ENCODE measurements at places on chromosomes 11 and 22. TPM values are rescaled to one million over a fixed set of nuclear protein-coding genes. Genes with fewer than 3 reads are reported as not detected.

Gene OR52I1
- not detected for total RNA-seq

Gene TSGA10IP
- total RNA-seq = not detected

Gene PRDM11
- 16.9 TPM for total RNA-seq

DNA sequence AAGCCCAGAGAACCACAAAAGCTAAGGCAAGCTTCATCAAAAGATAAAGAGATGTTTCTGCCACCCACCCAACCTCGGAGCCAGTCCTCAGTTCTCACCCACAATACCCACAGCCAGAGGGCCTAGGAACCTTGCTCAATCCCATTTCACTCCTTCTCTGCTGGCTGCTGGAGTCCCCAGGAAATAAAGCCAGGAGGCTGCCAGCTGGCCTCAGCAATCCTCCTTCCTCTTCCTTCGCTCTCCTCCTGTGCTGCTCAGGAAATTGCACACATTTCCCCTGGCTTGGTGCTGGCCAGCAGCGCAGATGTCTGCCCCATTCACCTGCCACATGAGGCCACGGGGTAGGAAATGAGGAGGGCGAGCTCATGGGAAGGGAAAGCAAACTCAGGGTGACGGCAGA lies 91.8 kb upstream of the LDLRAD3 start:
- H3K4me1 ChIP-seq = no peaks in the 10 kb centered on the region
- H3K4me3 ChIP-seq = no peak overlapping the region
- no peaks in the 10 kb centered on the region for H3K27me3 ChIP-seq
- no peak for DNase-seq
- no peaks in the 10 kb centered on the region for H3K36me3 ChIP-seq

DNA sequence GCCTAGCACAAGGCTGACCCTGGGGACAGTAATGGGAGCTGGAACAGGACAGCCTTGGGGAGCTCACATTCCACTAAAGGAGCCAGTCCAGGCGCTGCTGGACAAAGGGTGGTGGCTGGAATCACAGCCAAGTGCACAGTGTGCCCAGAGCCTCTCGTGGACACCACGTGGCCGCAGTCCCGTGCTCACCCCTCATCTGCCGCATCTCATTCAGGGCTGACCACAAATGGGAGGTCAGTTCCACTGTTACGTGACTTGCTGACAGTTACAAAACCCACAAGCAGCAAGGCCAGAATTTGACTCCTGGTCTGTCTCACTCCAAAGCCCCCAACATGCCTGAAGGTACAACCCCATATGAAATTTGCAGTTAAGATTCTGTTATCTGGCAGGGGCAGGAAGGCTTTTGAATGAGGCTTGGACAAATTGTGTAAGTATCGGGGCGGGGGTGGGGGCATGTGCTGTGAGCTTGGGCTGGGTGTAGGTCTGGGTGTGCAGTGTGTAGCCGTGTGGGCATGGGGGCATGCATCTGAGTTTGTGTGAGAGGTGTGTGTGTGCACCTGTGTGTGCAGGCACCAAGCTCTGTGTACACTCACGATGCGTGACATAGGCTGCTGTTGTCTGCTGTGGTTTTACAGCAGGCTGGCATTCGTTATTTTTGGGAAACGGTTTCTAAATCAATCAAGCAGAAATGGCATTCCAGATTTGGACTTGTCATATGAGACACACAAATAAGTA lies 301.7 kb downstream of the BRD1 start:
- H3K4me1 ChIP-seq = no peaks in the 10 kb centered on the region
- H3K27me3 ChIP-seq = no peaks in the 10 kb centered on the region
- no peaks in the 10 kb centered on the region for H3K36me3 ChIP-seq

- H3K4me1 ChIP-seq = no peaks in the 10 kb centered on the region
- no peak overlapping the region for H3K4me3 ChIP-seq
- no peak overlapping the region for H3K27ac ChIP-seq
- no peaks in the 10 kb centered on the region for H3K36me3 ChIP-seq
Measured at GRCh38 chr11:61024938-61025820, 53.7 kb downstream of the CD6 start.

- H3K27me3 ChIP-seq = no peaks in the 10 kb centered on the region
- H3K27ac ChIP-seq = no peak overlapping the region
- H3K4me3 ChIP-seq = no peak overlapping the region
- DNase-seq = no peak
- H3K36me3 ChIP-seq = no peaks in the 10 kb centered on the region
- H3K4me1 ChIP-seq = peaks cover 11% of the 10 kb centered on the region
Measured at GRCh38 chr11:12512826-12513395, 135.5 kb downstream of the PARVA start.

DNA sequence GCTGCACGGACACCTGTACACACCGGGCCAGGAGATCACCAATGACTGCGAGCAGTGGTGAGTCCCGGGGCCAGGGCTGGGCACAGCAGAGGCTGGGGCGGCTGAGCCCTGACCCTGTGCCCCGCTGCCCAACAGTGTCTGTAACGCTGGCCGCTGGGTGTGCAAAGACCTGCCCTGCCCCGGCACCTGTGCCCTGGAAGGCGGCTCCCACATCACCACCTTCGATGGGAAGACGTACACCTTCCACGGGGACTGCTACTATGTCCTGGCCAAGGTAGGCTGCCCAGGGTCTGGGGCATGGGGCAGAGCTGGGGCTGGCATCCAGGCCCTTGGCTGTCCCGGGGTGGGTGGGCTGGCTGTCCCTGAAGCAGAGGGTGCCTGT lies 7.7 kb downstream of the MUC2 start:
- H3K27me3 ChIP-seq = no peaks in the 10 kb centered on the region
- no peak overlapping the region for H3K4me3 ChIP-seq
- no peaks in the 10 kb centered on the region for H3K4me1 ChIP-seq
- no peak for DNase-seq
- H3K27ac ChIP-seq = no peak overlapping the region

DNA sequence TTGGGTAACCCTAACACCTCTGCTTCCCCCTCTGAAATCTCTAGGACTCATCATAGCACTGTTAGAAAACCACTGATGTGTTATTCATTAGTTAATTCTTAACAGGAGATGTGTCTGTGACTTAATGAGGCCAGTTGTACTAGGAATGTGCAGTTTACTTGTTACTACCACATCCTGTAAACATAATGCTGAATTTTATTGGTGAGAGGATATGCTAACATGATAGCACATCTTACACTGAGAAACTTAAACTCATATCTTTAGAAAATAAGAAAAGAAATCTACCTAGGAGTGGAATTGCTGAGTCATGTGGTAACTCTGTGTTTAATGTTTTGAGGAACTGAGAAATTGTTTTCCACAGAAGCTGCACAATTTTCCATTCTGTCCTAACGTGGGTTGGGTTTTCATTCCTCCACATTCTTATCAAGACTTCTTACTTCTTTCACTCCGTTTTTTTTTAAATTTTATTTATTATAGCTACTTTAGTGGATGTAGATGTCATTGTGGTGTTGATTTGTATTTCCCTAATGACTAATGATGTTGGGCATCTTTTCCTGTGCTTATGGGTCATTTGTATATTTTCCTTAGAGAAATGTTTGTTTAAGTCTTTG lies 33.7 kb downstream of the RNF121 start:
- no peaks in the 10 kb centered on the region for H3K36me3 ChIP-seq
- peaks cover 13% of the 10 kb centered on the region for H3K4me1 ChIP-seq
- H3K4me3 ChIP-seq = peak overlapping the region; percentile 10
- H3K27ac ChIP-seq = no peak overlapping the region
- no peaks in the 10 kb centered on the region for H3K27me3 ChIP-seq

Data from adrenal gland (tissue), 19 donors.